ENCODE measurements at places on chromosomes 2 and 18.

- DNase-seq: no peak
These were observed 83.6 kb upstream of the ST3GAL5 start for GRCh38 chr2:85972355-85972754.

DNA sequence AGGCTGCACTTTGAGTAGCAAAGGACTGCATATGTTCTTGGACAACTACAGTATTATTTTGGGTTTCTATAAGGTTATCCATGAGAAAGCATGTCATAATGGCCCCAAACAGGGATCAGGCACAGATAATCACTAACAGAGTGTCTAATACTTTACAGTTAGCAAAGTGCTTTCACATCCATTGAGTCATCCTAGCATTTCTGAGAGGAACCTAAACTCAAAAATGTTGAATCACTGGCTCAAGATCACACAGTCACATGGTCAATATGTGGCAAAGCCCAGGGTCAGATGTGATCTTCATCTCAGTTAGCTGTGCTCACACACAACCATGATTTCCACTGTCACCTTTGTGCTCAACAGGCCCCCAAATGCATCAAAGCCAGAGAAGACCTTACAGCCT, 156.1 kb upstream of the VRK2 start:
- DNase-seq: no peak

- DNase-seq: no peak
These were observed 174.7 kb downstream of the LPIN1 start for GRCh38 chr2:11920993-11921583.

- DNase-seq: no peak
These were observed 212.1 kb upstream of the POU3F3 start for GRCh38 chr2:104641786-104642185.

DNA sequence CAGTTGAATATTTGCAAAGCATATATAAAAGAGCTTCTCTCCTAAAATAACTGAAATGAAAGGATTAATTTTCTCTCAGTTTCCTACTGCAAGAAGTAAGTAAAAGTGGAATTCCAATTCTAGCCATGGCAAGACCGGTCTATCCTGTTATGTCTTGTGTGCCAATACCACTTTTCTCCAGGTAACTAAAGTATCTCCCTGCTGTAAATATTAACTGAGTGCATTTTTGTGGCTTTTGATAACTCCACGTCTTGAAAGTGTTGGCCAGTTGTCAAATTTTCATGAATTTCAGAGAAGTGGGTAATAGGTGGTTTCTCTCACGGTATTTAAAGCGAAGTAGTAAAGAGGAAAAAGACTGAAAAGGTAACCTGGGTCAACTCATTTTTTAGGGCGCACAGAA, 225.9 kb downstream of the NEDD4L start:
- DNase-seq: no peak

- DNase-seq: no peak
These were observed 272.6 kb upstream of the NT5C1B start for GRCh38 chr2:18861951-18862350.

- DNase-seq: no peak
These were observed 84.7 kb upstream of the PKDCC start for GRCh38 chr2:41962922-41963622.

DNA sequence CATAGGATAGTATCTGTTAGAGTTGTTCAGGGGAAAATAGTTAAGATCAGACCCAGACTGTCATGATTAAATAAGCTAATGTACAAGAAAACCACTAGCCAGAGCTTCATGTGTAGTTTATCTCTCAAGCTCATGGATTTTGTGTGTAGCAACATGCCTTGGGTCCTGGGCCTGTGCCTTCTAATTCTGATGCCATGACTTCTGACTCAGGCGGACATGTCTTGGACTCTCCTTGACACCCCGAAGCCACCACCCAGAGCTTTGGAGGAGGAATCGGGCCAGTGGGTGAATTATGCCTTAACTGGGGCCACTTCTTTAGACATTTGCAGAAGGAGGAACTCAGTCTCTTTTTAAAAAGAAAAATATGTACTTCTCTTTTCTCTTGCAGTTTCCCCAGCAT, 68.7 kb downstream of the NPAS2 start:
- DNase-seq: no peak

DNA sequence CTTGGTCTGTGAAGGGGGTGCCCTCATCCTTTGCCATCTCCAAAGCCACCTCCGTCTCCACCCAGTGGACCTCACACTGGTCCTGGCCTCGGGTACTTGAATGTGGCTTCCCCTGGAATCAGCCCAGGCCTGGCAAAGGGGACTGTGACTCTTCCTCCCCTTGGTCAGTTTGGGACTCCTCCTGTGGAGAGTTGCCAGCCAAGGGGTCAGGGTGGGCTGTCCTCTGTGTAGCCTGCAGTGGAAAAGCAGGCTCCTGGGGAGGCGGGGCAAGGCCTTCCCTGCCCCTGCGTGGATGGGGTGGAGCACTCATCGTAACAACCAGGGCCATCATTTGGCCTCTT, 59.8 kb downstream of the INHBB start:
- DNase-seq: no peak

- no peak for DNase-seq
These were observed 64.2 kb downstream of the NPAS2 start for GRCh38 chr2:100884145-100884621.

GRCh38 chr2:1846046-1847015, 102.0 kb upstream of the PXDN start:
- DNase-seq: no peak
